Stimulated activated effector memory CD8-positive, alpha-beta T cell treated with anti-CD3 and anti-CD28 coated beads, Interleukin-12 subunit alpha, Interleukin-12 subunit beta, amount 100 ng/mL, for 72 hours (primary cell): ENCODE measurements at places on chromosomes 5 and 9.

GRCh38 chr5:111404270-111404769 lies 108.0 kb downstream of the STARD4 start:
- no peak for DNase-seq

GRCh38 chr9:107932046-107932445 lies 442.5 kb upstream of the KLF4 start:
- no peak for DNase-seq

DNA sequence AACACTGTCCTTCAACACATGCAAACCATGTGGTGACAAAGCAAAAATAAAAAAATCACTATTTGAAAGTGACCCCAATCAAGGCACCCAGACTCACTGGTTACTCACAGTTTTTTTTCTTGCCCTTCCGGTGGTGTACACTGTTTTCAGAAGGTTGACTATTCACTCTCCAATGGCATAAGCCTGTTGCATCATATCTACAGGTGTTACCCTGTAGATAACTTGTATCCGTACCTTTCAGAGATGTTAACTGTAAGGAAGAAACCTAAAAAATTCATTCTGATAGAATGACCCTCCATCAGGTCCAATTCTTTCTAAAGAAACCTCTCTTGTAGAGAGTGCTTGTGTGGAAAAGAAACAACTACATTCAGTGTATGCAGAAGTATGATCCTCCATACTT lies 193.6 kb upstream of the RASA1 start:
- no peak for DNase-seq

GRCh38 chr9:33111631-33112030 lies 35.2 kb upstream of the SMU1 start:
- no peak for DNase-seq

DNA sequence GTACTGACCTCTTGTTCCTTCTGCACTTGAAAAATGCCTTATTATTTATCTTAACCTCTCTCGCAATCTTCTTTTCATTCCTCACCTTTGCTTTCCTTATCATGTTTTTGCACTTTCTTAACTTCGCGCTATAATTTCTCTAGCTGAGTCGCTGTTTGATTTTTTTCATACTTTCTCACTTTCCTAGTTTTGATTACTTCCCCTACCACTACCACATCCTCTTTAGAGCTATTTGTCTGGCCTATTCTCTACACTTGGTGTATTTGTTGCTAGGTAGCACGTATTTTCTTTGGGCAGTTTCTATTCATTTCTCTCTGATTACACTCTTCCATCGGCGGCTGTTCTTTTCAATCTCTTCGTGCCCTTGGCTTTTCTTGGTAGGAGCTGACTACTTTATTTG lies 611.8 kb downstream of the BNC2 start:
- DNase-seq: no peak

GRCh38 chr9:89207026-89207425 lies 28.4 kb upstream of the SHC3 start:
- DNase-seq: no peak

DNA sequence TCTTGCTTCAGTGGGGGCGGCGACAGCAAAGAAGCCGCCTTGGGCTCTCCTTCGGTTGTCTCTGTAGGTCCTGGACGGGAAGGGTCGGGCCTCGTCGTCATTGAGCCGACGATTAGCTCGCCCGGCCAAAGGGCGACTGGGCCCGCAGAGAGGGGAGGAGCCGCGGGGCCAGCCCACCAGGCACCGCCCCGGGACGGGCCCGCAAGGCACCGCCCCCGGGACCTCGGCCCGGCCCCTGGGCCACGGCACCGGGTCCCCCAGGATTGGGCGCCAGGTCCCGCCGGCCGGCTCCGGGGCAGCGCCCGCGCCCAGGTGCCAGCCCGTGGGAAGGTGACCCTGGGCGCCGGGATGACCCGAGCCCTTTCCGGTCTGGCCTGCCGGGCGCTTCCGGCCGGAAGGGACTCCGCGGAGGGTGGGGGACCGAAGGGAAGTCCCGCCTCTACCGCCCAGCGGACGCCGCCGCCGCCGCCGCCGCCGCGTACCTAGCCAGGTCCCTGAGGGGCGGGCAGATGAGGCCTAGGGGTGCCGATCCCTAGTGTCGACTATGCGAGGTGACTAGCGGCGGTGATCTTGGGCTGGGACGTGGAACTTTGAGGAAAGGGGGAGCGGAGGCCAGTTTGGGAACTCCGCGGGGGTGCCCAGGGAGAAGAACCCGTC lies at the start of the genes GBA2 and RGP1:
Gene GBA2 (minus strand): TSS at position 371 of the 657 bp plus-strand sequence. CDS start 524 bp downstream, outside the sequence.
Gene RGP1 (plus strand): TSS at position 430 of the 657 bp plus-strand sequence. CDS start 469 bp downstream, outside the sequence.
- peak; percentile 72 for DNase-seq

- no peak for DNase-seq
These were observed 56.7 kb upstream of the EQTN start for GRCh38 chr9:27353474-27354229.

- DNase-seq: no peak
These were observed 359.7 kb downstream of the MLLT3 start for GRCh38 chr9:20262611-20263010.

GRCh38 chr9:16076511-16076910 lies 523.7 kb downstream of the CCDC171 start:
- DNase-seq: no peak

DNA sequence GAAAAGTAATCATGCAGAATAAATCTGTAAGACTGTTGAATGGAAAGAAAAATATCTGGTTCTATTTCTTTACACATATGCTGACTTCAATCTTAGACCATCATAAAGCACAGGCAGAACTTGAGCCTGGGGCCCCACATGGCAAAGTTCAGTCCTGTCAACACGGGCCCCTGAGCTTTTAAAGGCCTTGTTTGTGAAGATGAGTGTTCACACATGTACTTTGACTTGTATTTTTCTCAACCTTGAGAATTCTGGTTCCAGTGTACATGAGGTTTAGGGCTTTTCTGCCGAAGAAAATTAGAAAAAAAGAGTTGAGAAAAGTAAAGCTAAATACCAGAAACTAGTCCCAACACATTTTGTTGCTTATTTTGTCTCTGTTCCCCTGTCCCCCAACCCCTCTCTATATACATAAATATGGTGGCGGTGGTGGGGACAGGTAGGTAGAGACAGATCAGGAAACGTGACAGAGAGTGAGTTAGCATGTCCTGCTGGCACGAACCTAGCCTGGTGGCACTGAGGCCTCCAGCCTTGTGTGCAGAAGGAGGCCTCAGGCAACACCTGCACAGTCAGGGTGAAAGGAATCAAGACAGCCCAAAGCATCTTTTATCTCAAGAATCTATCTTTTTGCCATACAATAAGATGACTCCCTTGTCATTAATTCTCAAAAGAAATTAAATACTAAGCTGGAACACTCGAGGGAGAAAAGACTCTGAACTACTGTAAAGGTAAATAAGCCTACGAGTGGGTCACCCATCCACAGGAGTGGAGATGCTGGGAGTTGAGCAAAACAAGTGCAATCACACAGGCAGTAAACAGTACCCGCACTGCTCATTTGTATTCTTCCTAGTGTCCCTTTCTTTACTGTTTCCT lies 22.9 kb downstream of the LIFR start:
- DNase-seq: no peak

GRCh38 chr5:82603033-82603987 lies 325.2 kb upstream of the RPS23 start:
- no peak for DNase-seq

DNA sequence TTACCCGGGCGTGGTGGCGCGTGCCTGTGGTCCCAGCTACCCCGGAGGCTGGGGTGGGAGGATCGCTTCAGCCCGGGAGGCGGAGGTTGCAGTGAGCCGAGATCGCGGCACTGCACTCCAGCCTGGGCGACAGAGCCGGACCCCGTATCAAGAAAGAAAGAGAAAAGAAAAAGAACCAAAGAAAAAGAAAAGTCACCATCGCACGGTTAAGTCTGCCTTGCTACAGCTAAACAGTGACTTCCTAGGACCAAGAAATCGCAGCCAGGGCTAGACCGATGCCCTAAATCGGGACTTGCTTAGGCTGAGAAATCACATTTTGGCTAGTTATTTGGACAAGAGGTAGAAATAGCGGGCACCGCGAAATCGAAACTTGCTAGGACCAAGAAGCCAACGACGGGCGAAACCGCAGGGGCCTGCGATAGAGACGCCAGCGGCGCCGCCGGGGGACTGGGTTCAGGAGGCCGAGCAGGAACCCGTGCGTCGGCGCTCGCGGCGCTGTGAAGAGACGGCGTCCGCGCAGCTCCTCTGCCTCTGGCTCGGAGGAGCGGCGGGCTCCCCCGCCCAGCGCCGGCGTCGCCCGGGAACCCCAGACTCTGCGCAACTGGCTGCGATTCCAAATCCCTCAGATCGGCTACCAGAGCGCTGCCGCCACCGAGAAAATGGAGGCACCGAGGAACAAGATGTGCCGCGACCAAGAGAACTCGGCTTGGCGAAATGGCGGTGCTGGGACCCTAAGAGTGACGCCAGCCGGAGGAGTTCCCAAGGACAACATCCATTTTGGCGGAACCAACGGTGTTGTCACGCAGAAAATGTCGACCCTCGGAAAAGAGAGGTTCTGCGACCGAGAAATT lies 26.1 kb upstream of the ANXA2R start:
- DNase-seq: peak; percentile 85

GRCh38 chr5:194603-195209 lies 3.4 kb downstream of the LRRC14B start:
- no peak for DNase-seq

DNA sequence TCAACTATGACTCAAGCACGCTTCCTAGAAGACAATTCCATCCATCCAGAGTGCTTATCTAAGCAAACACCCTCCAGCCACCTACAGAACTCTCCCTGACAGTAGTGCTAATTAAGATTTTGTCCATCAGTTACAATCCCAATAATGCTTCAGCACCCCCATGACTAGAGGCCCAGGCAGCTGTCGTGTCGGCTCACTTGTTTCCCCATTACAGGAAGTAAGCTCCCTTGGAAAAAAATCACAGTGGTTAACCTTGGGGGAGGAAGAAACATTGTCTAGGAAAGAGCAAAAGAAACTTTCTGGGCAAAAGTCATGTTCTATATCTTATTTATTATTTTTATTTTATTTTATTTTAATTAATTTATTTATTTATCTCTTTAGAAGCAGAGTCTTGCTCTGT lies 108.8 kb upstream of the LPAR1 start:
- no peak for DNase-seq

DNA sequence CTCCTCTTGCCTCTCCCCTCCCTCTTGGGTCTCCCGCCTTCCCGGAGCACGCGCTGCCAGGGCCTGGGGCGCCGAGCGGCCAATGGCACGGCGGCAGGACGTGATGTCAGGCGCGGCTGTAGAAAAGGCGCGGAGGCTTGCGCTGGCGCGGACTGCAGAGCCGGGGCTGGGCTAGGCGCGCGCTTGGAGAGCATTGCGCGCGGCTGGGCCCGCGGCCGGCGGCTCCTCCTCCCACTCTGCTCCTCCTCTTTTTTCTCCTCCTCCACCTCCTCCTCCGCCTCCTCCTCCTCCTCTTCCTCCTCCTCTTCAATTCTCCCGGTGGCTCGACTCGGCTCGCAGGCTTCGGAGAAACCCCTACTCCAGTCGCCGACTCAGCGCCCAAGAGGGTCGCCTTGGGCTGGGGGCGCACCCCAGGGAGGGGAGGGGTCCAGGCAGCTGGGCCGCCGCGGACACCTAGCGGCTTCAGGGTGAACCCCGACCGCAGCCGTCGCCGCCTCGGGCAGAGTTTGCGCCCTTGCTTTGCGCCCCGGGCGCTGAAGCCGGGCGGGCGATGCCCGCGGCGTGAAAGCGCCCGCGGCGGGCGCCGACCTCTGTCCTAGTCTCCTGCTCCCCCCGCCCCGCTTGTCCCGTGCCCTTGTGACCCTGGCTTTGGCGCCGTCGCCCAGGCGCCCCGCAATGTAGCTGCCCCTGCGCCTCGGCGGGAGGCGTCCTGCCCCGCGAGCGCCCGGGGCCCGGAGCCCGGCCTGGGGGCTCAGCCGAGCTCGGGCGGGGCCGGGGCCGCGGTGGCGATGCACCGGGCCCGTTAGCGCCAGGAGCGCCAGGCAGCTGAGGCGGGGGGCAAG lies at the start of gene LHX2:
Gene LHX2 (plus strand): TSS at position 309 of the 842 bp plus-strand sequence. CDS start 581 bp downstream, outside the sequence.
- DNase-seq: no peak

- no peak for DNase-seq
These were observed 585.1 kb downstream of the TLE4 start for GRCh38 chr9:80156756-80157472.

DNA sequence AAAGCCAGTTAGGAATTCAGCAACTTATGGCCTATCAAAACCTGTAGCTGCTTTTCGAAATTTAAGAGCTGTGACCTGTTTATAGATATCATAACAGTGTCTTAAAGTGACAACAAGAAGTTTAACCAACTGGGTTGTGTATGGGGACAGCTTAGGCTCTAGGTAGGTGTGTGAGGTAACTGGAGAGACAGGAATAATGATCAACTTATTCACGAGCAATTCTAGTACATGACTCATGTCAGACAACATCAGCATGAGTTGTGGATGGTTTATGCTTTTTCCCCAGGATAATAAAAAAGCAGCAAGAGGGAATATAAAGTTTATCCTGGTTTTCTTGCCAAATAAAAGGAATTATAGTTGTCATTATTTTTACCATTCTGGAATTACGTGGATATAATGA lies 88.6 kb downstream of the GDNF start:
- no peak for DNase-seq

DNA sequence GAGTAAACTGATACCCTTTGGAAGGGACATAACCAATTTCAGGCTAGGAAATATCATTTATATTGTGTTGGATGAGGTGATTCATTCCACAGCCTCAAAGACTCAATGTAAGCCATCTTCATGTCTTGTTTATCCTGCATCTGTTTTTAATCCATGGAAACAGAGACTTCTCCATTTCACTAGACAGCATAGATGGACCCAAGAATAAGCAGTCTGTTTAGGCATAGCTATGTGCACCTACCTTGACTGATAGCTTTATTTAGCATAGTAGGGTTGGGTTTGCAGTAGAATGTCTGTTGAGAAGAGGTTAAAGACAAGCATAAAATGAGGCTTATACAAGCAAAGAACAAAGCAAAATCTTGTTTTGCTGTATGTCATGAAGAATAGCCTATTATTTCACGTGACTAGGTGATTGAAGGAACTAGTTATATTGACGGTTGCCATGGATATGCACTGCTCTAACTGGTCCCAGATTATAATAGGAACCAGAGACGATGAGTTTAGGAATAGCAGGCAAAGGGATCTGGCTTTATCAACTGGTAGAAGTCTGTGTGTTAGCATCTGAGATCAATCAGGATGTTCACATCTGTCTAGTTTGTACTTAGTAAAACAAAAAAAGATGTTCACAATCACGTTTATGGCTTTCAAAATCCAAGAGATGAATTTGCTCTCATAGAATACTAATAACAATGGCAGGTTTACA lies 154.8 kb upstream of the KLF9 start:
- DNase-seq: no peak

GRCh38 chr9:92257327-92257726 lies 36.2 kb downstream of the IARS1 start:
- no peak for DNase-seq
